ENCODE measurements at places on chromosomes 1 and 21.

GRCh38 chr1:109619576-109620400, at the start of the genes AMPD2 and GNAT2:
Gene AMPD2, plus strand, starts transcription at chr1:109619837. Its CDS starts 1,339 bp downstream, at chr1:109621176.
Gene GNAT2, minus strand, starts transcription at chr1:109619616. Its CDS starts 6,746 bp downstream, at chr1:109612870.
- peak; percentile 92 for DNase-seq

DNA sequence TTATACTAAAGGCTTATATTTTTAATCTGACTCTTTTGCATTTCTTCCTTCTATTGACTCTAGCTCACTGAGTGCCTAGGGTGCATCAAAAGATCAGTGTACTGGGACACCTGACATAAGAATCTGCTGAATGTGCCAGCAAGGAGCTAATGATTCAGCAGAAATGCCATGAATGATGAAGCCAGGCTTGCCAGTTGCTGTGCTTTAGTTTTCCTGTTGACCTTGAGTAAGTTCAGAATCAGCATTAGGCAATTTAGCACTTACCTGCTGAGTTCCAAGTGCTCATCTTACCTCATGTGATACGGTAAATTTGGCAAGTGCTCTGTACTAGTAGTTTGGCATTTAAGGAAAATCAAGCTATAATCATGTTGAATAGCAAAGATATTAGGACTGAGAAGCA, 523.2 kb upstream of the B3GALT2 start:
- no peak for DNase-seq

DNA sequence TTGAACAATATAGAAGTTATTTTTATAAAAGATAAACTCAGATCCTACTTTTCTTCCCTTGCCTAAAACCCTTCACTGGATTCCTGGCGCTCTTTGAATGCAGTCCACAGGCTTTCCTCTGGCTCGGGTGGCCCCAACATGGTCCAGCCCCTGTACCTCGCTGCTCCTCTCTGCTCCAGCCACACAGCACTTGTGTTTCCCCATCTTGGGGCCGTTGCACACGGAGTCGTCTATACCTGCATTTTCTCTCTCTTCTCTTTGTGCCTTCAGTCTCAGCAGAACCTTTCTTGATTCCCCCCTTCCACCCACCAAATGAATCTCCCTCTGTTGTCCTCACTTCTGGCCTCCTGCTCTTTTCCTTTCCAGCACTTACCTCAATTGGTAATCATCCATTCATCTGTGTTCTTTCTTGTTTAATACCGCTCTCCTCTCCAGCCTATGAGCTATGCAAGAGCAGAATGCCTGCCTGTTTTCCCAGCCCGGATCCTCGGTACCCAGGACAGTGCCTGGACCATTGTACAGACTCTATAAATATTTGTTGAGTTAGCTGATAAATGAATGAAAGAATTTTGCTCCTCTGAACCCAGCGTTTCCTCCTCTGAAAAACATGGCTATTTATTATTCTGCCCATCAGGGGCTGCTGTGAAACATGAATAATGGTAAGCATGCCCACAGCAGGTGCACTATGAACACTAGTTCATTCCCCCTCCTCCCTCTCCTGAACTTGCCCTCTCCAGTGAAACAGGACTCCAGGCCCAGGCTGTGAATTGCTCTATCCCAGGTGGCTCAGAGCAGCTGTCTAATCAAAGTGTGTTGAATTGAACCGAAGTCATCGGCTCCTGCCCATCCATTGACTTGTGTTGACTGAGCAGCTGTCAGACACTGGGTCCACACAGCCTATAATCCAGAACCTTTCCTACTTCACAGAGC, 266.9 kb downstream of the PTPRU start:
- no peak for DNase-seq

DNA sequence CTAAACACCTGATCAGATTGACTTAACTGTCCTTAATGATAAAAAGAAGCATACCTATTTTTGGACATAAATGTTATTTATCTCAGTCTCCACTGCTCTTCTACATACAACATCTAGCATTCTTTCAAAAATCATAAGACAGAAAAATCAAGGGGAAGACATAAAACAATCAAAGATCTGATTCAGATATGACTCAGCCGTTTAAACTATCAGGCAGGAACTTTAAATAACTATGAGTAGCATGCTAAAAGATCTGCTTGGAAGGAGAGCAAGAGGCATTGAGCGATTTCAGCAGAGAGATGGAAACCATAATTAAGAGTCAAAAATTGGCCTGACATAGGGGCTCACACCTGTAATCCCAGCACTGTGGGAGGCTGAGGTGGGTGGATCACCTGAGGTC, 27.2 kb upstream of the SLC22A15 start:
- no peak for DNase-seq

DNA sequence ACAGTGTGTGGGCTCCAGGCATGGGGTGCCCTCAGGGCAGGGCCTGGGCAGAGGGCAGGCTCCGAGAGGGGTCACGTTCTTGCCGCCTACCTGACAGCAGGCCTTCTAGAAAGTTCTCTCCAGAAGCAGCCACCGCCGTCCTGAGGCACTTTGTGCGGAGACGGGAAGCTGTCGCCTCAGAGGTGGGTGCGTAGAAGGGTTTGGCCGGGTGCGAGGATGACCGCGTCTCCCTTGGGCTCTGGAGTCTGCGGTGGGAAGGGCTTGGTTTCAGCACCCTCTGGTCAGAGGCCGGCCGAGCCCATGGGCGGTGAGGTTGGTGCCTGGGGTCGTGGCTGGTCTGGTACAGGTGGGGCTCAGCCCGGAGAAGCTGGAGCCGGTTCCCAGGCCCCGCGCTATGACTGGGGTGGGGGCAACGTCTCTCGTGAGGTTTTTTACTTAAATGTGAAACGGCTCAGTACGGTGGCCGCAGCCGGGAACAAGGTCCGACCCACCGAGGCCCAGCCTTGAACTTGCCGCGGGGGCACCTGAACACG, 10.1 kb upstream of the TTLL10 start:
- DNase-seq: no peak

- DNase-seq: no peak
Measured at GRCh38 chr1:60637651-60638050, 444.7 kb upstream of the NFIA start.

DNA sequence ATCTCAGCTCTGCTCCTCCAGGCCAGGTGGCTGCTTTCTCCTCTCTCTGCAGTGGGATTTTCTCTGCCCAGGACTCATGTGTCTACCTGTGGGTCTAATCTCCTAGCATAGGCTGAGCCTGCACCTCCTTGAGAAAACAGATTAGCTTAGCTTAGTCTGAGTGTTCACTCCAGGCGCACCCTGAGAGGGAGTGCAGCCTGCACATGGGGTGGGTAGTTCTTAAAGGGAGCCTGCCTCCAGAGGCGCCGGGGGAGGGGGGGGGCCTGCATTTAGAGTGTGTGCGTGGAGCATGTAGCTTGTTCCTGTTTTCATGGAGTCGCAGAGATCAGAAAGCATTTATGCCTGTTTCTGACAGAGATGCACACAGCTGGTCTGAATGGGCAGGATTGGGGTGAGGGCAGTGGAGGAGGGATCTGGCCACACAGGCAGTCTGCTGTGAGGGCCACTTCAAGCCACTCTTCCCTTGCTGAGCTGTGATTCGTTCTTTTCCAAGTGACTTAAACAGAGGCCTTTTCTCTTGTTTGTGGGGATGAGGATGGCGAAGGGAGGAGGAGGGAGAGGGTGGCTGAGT, 45.2 kb downstream of the GALNT2 start:
- DNase-seq: no peak

DNA sequence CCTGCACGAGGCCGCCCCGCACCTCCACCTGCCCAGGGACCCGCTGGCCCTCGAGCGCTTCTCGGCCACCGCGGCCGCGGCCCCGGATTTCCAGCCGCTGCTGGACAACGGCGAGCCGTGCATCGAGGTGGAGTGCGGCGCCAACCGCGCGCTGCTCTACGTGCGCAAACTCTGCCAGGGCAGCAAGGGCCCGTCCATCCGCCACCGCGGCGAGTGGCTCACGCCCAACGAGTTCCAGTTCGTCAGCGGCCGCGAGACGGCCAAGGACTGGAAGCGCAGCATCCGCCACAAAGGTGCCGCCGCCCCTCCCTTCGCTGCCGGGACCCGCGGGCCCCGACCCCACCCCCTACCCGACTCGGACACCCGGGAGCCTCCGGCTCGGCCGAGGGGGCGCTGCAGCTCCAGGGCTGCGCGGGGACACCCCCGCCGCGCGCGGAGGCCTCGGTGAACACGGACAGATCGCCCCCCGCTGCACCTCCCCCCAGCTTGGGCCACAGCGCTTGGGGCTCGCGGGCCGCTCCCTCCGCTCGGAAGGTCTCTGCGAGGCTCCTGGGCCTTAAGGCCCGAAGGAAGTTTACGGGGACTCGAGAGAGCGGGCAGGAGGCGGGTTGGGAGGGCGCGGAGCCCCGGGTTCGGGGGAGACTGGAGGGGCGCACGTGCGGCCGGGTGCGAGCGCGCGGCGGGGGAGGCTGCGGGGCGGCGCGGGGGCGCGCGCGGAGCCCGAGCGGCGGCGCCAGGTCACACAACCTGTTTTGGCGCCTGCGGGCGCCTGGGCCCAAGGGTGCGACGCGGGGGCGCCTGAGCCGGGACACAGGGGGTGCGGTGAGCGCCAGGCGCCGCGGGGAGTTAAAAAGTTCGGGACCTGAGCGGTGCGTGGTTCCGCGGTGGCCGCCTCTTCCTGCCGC, 1.2 kb downstream of the SAMD11 start:
- no peak for DNase-seq

DNA sequence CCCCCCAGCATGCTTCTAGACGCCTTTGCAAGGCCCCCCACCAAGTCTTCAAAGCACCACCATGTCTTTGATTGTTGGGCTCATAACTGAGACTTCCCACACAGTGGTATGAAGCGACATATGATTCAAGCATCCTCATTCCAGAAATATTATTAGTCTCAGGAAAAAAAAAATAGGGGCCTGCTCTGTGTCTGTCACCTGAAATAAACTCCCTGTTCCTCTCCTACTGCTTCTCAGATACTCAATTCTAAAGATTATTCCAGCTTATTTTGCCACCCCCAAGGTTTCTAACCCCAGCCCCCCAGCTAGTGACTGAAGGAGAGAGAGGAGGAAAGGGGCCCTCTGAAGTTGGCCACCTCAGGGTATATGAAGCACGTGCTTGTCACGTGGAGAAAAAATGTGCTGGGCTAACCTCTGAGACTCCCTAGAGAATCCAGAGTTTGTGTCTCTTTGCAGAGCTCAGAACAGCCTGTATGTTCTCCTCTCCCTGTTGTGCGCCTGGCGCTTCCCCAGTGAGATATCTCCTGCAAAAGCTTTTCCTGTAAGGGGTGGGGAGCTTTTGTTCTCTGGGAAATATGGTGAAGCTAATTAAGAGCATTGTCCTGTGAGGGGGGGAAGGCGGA, 35.9 kb upstream of the RASAL2 start:
- no peak for DNase-seq
